Stimulated activated CD4-positive, alpha-beta T cell treated with anti-CD3 and anti-CD28 coated beads, TNF-alpha, amount 100 ng/mL, for 1 hour (primary cell): ENCODE measurements at places on chromosomes 3 and 15.

- DNase-seq = no peak
Observed at GRCh38 chr3:189806171-189806951, 175.2 kb downstream of the TP63 start.

DNA sequence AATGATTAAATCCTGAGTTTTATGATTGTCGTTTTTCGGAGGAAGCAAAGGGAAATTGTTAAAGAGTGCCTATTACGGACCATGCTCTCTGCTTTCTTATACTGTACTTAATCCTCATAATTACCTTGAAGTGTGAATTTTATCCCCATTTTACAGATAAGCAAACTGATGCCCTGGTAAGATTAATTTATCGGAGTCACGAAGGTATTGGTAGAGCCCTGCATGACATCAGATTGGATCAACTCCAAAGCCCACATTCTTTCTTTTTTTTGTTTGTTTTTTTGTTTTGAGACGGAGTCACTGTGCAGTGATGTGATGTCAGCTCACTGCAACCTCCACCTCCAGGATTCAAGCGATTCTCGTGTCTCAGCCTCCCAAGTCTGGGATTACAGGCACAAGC lies 1.6 kb upstream of the GNB4 start:
- DNase-seq = no peak

DNA sequence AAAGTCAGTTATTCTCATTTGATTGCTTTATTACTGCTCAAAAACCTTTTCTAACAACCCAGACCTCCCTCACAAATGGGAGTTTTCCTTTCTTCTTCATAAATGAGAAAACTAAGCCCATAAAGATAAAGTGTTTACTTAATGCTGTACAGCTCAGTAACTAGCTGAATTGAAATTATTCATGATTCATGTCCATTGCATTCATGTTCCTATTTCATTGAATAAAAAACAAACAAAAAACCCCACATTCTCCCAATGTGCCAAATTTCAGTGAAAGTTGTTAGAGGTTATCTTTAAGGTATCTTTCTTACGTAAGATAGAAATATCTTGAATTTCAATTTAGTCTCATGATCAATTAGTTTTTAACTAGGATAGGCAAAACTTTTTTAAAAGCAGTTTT lies 2.8 kb downstream of the PLSCR2 start:
- no peak for DNase-seq

DNA sequence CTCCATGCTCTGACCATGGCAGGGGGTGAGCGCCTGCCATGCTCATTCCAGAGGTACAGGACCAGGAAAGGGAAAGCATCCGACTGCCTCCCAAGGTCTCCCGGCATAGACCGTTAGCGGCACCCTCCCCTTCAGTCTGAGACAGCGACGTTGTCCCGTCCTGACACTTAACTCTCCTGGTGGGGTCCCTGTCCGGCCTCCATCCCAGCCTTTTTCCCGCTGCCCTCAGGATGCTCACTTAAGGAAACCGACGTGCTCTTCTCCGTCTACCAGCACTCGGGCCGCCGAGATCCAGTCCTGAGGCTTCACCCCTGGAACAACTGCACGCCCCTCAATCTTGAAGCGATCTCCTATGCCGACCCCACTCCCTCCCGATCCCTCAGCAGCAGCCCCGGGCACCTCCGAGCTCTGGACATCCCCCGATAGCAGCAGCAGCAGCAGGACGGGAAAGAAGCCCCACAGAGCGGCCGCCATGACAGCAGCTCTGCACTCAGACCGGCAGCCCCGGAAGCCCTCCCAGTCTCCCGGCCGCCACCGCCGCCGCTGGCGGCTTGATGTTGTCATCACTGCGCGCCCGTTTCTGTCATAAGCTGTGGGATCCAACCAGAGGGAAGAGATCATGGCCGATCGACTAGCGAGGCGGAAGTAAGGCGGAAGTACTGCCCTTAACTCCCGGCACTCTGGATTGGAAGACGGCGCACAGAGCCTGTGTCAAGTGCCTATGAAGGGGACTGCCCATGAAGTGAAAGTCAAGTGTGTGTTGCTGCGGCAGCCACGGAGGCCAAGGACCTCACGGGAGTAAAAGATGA lies at the start of the genes EMC7 and PGBD4:
EMC7 (minus strand) TSS at position 497 of the 809 bp plus-strand sequence; CDS start at position 474, 23 bp downstream.
PGBD4 (plus strand) TSS at position 718 of the 809 bp plus-strand sequence. CDS start 449 bp downstream, outside the sequence.
- DNase-seq = peak; percentile 97

- DNase-seq = no peak
Observed at GRCh38 chr3:50423543-50423942, 64.2 kb upstream of the TMEM115 start.

DNA sequence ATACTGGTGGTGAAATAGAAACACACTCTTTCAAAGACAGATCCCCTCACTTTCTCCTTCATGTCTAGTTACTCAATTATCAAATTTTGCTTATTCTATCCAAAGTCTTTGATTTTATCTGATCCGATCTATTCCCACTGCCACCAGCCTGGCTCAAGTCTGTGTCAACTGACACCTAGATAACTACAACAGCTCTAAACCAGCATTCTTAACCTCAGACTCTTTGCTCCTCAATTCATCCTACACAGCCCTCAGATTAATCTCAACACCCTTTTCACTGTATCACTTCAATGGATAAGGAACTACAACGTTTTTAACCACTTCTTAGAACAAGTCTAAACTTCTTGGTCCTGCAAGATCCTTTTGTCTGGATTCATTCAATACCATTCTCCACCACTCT lies 9.1 kb downstream of the KPNA1 start:
- no peak for DNase-seq

GRCh38 chr3:174083706-174084105 lies 686.2 kb downstream of the NLGN1 start:
- DNase-seq = no peak

- DNase-seq = no peak
Observed at GRCh38 chr3:63872135-63872924, 8.7 kb downstream of the ATXN7 start.

DNA sequence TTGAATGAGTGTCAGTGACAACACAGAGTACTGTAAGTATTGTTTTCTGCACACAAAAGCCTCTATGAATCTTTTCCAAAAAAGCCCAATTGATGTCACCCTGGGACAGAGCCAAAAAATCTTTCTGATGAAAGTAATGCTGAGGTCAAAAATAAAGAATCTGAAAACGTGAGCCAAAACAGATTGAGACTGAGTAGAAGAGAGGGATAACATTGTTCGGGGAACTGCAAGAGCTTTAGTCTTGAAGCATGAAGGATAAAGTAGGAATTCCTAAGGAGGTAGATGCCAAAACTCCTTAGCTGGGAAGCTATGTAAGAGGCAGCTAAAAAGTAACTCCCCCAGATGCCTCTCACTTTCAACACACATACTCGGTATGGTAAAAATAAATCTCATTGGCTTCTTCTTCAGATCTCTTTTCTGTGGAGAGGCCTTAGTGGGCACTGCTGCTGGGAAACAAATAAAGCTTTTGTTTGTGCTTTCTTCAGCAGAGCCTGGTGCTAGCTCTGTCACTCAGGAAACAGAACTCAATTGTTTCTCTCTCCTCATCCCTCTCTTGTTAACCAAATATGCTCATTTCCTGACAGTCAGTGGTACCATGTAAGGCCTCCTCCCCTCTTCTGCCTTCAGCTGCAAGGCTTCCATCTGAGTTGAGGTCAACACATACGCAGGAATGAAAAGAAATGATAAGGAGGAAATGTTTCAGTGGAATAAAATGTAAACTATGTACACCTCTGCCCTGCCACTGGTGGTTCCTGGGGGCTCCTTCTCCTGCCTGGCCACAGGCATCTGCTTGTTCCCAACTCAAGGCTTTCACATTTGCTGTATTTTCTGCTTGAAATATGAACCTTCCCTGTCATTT lies 58.1 kb downstream of the CD200 start:
- no peak for DNase-seq

DNA sequence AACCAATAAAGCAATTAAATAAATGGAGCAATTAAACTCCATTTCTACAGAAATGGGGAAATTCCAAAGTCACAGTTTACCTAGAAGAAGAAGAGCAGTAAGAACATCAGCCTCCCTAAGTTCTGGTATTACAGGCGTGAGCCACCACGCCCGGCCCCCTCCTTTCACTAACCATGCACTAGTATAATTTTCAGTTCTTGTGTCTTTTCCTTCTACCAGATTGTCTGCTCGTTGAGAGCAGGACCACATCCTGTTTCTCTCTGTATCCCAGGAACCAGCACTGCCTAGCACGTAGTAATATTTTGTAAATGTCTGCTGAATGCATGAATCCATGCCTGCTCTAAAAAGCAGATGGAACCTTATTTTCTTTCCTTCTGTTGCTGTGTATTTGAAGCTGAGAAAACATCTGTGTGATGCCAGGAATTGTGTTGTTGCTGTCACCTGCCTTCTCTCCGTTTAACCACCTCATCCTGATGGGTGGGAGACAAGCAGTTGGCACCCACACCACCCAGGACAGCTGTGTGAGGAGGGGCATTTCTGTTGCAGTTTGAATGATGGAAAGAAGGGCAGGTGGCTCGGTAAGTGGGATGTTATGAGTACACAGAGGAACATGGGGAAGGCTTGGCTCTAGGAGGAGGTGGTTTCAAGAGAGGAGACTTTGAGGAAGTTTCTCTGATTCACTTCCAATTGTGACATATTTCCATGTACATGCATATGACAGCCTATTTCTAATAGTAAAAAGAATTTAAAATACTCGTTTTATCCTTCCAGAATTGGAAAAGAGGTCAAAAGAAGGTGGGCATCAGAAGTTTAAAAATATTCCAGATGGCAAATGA lies 30.1 kb downstream of the PXYLP1 start:
- DNase-seq = no peak

GRCh38 chr3:148742118-148742517 lies 44.4 kb downstream of the AGTR1 start:
- no peak for DNase-seq

DNA sequence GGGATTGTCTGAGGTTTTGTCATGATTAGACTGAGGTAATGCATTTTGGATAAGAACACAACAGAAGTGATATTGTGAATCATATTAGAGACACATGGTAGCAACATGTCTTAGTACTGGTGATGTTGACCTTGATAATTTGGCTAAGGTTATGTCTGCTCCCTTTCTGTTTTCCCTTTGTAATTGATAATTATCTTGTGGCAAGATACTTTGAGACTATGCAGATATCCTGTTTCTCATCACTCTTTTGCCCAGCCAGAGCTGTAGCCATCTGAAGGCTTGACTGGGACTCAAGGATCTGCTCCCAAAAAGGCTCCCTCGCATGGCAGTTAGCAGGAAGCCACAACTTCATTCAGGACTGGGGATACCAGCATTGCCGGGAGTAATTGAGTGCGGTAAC lies 35.3 kb upstream of the LARS2 start:
- DNase-seq = no peak

GRCh38 chr3:149080011-149080698 lies 6.2 kb downstream of the HLTF start:
- no peak for DNase-seq

GRCh38 chr3:10023587-10024310 lies 2.5 kb upstream of the FANCD2 start:
- DNase-seq = no peak

DNA sequence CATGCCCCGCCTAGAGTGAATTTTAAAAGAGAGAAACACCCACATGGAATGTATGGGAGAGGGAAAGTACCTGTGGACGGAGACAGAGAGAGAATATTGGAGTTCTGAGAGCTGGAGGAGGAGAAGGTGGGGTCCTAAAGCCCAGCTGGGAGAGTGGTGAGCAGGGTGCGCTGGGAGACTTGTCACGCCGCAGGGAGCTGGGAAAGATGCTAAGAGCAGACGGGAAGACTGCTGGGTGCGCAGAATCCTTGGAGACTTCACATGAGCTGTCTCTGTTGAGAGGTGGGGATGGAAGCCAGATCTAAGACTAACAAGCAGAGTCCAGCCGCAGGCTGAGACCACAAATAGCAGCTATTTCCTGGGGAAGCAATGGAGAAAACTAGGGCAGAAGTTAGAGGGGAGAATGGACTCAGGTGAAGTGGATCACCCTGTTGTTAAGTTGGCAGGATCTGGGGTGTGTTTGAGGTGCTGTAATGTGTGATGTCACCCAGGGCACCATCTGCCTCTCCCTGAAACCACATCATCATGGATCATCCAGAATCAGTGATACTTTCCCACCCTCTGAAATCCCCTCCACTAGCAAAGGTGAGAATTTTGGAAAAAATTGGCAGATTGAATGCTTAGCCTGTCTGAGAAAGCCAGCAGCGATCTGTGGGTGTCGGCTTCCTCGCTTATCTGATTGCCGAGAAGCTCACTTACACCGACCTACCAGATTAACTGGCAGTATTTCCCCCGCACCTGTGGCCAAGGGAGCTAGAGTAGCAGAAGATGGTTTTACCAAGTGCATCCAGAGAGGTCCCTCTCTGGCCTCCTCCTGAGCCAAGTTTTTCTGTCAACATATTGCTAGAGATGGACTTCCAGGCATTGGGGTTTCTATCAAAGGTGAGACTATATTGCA lies 174.8 kb upstream of the BHLHE40 start:
- DNase-seq = no peak

- no peak for DNase-seq
Observed at GRCh38 chr3:59473636-59474035, 423.8 kb upstream of the CFAP20DC start.

DNA sequence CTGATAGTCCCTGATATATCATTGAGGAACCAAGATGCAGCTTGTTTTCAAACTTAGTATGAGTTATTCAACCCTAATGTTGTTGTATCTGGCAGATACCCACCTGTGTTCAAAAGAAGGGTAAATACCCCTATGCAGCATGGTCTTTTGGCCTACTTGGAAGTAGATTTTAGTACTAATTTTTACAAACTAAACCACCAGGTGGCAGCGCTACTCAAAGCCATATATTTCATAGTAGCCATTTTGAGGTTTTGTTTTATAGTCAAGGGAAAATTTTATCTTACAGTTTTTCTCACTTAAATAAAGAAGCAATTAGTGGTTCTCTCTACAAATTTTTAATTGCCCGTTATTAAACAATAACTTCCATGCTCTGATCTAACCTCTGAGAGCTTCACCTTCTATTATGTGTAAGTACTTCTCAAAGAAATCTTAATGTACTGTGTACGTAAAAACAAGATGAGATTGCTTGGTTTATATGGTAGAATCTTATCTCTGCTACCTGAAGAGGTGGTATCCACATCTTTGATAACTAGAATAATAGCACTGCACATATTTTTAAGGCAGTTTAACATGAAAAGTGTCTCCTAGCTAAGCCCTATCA lies 31.5 kb upstream of the MLF1 start:
- DNase-seq = peak; percentile 5

GRCh38 chr15:78420766-78421165 lies 17.2 kb upstream of the IREB2 start:
- DNase-seq = no peak

DNA sequence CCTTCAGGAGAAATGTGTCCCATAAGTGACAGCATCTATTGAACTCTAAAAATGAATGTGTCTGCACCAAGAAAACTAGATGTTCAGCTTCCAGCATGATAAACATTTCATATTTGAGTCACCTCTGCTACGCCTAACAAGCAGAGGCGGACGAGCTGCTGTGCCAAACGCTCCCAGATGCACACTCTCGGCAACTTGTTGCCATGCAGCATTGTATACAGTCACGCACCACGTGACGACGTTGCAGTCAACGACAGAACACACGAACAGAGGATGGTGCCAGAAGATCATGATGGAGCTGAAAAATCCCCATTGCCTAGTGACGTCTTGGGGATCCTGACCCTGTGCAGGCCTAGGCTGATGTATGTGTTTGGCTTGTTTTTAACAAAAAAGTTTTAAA lies 137.5 kb downstream of the XXYLT1 start:
- DNase-seq = no peak
